CD8-positive, alpha-beta T cell (primary cell): ENCODE measurements at places on chromosomes 12 and 14.

- DNase-seq: no peak
Observed at GRCh38 chr12:49934505-49934904, 16.0 kb upstream of the AQP2 start.

DNA sequence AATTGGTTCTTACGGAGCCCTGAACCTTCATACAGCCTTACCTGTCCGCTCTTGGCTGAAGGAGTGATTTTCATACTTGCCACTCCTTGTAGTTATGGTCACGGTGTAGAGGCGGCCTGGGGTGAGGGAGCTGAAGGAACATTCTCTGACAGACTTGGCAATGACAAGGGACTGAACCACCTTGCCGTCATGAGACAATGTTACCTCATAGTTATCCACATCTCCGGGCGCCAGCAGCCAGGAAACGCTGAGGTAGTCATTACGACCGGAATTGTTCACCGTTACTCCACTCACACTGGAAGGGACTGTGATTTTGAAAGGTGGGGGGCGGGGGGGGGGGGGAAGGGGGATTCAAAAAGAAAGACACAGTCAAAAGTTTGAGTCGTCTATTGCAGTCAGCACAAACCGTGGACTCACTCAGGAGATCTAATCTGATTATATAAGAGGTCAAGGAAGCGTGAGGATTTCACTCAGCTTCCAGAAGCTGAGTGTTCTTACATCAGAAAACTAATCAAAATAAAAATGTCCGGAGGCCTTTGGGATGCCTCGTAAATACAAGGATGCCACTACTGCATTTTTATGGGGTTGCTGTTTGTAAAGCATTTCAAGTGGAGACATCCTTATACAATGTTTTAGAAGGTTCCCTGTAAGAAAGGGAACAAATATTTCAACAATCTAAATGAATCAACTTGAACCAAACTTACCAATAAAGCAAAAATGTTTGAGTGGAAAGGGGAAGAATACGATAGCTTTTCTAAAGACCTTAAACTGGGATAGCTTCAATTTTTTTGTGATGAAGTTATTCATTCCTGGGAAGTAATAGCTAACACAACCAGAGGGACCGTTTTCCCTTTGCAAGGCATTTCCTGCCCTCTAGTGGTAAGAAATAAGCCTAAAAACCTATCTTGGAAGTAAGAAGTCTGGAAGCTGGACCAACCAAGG lies 60.6 kb downstream of the PTPRB start:
- DNase-seq: no peak

DNA sequence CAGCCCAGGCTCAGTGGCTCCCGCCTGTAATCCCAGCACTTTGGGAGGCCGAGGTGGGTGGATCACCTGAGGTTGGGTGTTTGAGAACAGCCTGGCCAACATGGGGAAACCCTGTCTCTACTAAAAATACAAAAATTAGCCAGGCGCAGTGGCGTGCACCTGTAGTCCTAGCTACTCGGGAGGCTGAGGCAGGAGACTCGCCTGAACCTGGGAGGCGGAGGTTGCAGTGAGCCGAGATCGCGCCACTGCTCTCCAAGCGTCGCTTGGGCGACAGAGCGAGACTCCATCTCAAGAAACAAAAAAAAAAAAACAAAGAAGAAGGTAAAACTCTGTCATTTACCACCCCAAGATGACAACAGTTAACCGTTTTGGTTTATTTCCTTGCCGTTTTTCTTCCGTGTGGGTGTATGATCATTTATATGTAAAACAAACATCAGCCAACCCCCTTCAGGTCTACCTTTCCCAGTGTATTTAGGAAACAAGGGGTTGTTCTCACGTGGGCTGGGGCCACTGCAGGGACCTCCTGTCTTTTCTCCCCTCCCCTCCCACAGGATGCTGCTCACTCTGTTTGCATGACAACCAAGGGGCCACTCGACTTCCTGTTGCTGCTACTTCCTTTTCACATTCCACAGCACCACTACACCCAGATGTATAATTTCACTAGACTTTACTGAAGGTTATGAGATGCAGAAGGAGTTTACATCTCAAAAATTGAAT lies 13.6 kb downstream of the TTC9 start:
- peak; percentile 31 for DNase-seq

GRCh38 chr14:21136024-21136423 lies 19.8 kb downstream of the OR5AU1 start:
- no peak for DNase-seq

- no peak for DNase-seq
Observed at GRCh38 chr12:18250313-18250916, 10.9 kb upstream of the PIK3C2G start.

- no peak for DNase-seq
Observed at GRCh38 chr14:37047226-37047625, 125.2 kb downstream of the SLC25A21 start.

- no peak for DNase-seq
Observed at GRCh38 chr14:58397156-58397555, 1.4 kb downstream of the TOMM20L start.

- no peak for DNase-seq
Observed at GRCh38 chr12:109150124-109150640, 33.8 kb downstream of the ACACB start.

DNA sequence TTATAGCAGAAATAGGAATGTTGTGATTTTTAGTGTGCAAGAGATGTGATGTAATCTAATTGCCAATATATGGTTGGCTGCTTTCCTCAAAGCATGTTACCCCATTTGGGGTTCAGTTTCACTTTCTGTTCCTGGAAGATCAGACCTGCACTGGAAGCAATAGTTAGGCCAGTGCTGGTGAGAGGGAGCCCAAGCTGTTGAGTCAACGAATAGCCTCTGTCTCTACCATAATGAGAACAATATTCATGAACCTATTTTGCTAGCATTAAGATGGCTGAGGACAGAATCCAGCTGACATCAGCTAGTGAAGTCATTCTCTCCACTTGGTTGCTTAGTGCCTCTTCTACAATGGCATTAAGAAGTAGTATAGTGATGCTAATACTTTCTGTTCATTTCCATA lies 379.9 kb upstream of the DCN start:
- DNase-seq: no peak

GRCh38 chr14:59847711-59848110 lies 22.9 kb downstream of the RTN1 start:
- DNase-seq: no peak

DNA sequence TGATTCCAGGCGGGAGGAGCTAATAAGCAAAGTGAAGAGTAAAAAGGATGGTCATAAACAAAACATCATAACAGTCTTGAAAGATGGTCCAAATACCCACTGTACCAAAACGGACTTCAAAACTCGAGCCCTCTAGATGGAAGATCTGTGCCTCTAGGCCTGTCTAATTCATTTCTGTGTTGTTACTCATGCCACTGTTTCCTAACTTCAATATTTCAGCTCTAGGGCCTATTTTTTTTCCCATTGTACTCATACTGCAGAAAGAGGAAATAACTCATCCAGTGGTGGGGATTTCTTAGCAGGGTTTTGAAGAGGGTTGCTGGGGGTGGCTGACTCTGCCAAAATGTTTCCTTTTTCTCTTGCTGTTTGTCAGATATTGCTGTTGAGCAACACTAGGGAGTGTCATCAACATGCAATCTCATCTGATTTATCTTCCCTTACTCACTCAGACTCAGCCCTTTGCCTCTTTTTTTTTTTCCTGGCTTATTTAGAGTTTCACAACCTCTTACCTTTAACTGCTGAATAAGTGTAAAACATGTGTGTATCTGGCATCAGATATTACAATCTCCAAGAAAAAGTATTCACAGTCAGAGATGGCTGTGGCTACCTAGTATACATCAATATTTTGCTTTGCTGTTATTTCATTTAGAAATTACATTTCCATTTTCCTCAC lies 189.6 kb downstream of the DUSP6 start:
- DNase-seq: no peak

DNA sequence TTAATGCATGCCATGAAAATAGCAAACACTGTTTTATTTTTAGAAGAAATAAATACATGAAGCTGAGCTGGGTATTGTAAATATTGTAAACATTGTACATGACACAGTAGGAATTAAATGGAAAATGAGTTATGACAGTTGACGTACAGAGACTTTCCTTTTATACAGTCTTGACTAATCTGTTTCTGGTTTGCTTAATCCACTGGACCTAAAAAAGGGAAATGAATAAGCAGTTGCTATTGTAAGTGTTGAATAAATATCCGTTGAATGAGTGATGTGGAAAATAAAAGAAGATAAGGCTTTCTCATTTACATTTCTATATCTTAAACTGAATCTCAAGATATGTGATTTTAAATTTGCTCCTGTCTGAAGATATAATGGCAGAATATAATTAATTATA lies 15.0 kb downstream of the PMCH start:
- no peak for DNase-seq

DNA sequence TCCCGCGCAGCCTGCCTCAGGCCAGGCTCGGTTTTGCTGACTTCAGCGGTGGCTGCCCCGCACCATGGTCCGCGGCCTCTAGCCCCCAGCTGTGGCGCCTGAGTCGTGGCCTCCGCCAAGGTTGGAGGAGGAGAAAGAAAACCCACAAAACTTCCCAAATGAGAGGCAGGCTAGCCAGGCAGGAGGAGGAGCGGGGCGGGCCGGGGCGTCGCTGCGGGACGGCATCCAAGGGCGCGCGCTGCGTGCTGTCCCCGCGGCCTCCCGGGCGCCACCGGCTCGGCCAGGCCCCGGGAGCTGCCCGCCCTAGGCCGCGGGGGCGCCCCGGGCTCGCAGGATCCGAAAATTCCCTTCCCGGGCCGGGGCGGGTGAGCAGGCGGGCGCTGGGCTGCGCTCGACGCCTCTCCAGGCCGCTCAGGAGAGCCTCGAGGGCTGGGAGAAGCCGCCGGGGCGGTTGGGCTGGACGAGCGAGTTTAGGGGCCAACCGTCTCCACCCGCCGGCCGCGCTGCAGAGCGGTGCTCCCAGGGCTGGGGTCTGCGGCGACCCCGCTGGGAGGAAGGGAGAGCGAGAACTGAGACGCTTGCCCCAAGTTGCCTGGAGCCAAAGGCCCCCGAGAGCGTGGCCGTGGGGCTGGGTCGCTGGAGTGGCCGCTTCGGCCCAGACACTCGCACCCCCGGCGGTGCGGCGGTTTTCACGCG lies at the start of gene EFS:
Gene EFS (minus strand): TSS at position 137 of the 696 bp plus-strand sequence. CDS start 147 bp downstream, outside the sequence.
- DNase-seq: no peak

- DNase-seq: no peak
Observed at GRCh38 chr12:9134981-9135628, 19.4 kb upstream of the A2M start.

DNA sequence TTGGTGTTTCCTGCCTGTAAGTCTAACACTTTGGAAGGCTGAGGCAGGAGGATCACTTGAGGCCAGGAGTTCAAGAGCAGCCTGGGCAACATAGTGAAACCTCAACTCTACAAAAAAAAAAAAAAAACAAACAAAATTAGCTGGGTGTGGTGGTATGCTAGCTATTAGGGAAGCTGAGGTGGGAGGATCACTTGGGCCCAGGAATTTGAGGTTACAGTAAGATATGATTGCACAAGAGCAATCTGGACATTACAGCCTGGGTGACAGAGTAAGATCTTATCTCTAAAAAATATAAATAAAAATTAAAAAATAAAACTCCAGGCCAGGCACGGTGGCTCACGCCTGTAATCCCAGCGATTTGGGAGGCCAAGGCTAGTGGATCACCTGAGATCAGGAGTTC lies 39.8 kb upstream of the CMKLR1 start:
- no peak for DNase-seq

DNA sequence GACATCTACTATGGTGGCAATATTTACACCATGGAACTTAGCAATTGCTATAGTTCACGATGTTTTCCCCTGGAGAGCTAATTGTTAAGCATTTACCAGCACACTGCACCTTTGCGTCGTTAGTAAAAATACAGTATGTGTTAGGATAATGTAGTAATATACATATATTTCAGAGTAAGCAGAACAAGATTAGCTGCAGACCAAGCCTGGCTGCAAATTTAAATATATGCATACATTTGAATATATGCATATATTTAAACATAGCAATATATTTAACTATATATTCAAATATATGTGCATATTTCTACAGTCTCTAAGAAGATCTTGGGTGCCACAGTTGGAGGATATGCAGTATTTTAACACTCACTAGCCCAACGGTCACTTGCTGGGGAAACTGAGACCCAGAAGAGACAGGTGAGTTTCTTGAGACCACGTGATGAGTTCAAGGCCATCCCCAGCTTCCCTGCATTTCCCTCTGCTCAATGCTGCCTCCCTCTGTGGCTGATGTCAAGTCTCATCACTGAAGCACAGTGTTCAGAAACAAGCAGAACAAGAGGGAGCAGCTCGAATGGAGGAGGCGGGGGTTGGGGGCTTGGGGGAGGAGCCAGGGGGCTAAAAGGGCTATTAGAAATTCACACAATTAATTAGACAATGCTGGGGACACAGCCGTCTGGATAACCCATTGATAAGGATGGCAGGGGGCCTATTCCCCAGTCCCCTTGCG lies 708.0 kb downstream of the MED13L start:
- no peak for DNase-seq

- DNase-seq: no peak
Observed at GRCh38 chr14:51513281-51513680, 138.4 kb upstream of the FRMD6 start.

GRCh38 chr14:52463375-52463774 lies 88.9 kb downstream of the TXNDC16 start:
- no peak for DNase-seq

DNA sequence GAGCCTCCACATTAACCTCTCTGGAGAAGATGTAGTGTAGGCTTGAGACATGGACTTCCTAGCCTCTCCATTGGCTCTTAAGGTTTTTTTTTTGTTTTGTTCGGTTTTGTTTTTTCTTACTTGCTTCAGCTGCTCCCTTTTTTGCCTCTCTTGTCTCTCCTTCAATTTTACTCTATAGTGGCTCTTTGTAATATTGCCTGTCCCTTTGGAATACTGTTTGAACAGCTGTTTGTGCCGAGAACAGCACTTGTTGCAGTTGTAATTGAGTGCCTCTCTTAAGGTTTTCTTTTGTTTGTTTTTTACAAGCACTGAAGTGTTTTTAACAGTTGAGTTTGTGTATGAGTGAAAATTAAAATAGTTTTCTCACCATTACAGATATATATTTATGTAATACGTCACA lies 567.7 kb downstream of the LRFN5 start:
- DNase-seq: no peak

DNA sequence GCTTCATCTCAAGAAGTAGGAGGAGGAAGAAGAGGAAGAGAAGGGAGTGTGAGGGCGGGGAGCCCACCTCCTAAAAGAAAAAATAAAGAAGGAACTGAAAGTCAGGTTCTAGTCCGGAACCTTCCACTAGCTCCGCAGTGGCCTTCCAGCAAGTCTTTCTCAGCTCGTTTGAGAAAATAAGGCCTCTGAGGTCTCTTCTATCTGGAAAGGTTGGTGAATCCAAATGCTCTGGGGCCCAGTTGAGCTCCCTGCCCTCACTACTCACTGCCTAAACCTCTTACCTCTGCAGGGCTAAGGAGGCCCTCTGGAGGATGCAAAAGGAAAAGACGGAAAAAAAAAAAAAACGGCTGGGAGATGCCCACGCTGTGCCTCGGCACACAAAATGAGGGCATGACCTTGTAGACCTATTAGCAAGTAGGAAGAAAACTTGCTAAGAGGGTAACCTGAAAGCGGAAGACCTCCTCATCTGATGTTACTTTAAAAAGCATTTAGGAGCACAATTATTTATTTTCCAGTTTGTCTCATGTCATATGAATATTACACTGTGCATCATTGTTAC lies 35.9 kb downstream of the FBLN5 start:
- peak; percentile 35 for DNase-seq
